Activated CD4-positive, alpha-beta T cell treated with anti-CD3 and anti-CD28 coated beads for 4 hours (primary cell): ENCODE measurements at places on chromosomes 2 and 18.

DNA sequence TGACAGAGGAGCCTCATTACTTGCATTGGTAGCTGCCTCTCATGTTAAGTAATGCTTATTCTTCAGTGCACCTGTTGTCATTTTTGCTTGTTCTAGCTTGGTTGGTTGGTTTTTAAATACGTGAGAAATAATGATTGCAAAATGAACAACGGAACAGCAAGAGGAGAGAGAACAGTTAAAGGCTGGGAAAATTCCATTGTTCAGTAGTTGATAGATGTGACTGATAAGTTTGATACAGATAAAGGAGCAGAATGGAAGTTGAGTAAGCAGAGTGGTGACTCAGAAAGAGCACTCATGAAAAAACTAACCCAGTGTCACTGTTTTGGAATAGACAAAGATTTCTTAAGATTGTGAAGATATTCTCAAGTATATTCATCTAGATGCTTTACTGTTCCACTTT lies 50.5 kb downstream of the MTA3 start:
- DNase-seq, result no peak

DNA sequence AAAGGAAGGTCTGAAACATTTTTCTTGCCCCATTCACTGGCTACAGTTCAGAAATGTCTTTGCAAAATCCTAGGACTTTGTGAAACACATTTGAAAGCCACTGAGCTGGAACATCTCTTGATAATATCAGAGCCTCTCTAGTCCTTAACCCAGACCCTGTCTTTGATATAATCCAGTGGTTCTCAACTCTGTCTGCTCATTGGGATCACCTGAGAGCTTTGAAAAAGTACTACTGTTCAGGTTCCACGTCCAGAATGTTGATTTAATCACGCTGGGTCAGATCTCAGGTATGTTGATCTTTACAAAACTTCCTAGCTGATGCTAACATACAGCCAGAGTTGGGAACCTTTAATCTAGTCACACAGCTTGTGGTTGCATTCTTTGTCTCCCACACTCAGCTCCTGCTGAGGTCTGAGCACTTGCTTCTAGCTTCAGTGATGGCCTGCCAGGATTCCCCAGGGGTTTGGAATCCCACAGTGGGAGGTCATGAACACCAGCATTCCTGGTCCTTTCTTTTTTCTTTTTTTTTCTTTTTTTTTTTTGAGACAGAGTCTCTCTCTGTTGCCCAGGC lies 262.7 kb downstream of the SETBP1 start:
- DNase-seq, result no peak

- no peak for DNase-seq
Measured at GRCh38 chr2:175599966-175600831, 401.9 kb downstream of the LNPK start.

GRCh38 chr2:231604101-231604684 lies 11.5 kb downstream of the TEX44 start:
- peak; percentile 19 for DNase-seq

DNA sequence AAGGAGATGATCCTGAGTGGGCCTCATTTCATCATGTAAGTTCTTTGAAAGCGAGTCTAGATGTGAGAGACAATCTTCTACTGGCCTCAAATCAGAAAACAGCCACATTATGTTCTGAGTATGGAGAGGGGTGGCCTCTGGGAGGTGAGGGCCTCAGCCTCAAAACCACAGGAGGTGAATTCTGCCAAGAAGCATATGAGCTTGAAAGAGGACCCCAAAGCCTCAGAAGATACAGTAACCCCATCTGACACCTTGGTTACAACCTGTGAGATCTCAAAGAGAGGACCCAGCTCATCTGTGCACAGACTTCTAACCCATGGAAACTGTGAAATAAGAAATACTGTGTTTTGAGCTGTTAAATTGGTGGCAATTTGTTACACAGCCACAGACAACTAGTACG lies 200.1 kb downstream of the ARHGAP15 start:
- DNase-seq, result no peak

DNA sequence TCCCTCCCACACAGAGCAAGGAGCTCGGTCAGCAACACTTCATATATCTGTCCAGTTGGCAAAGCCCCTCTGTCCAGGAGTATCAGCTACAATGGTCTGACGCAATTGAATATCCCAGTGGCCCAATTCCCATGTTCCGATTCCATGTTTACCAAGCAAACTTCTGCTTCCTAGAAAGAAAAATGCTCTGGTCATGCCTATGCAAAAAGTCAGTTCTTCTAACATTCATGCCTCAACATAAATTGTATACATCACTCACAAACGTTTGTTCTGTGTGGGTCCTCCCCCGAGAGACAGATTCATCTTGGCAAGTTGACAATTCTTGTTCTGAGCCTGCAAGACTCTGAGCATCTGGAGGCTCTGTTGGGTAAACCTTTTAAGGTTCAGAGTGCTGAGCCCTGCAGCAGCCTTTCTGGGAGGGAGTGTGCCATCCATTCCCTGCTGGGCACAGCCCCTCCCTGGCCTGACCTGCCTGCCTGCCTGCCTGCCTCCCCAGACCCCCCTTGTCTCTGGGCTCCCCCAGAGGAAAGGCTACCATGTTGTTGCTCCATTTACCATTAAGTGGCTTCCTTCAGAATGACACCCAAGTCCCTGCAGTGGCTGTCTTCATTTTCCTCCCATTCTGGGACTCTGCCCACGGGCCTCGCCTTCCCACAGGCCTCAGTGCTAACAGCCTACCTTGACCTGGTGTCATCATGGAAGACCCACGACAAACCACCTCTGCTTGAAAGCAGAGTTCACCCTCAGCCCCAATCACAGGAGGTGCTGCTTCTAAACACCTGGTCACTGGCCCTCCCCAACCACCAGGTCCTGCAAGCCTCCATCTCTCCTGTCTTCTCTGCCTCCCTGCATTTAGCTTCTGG lies 37.6 kb upstream of the TAF1B start:
- no peak for DNase-seq

GRCh38 chr2:95036596-95037383 lies 11.3 kb downstream of the MAL start:
- DNase-seq, result no peak

DNA sequence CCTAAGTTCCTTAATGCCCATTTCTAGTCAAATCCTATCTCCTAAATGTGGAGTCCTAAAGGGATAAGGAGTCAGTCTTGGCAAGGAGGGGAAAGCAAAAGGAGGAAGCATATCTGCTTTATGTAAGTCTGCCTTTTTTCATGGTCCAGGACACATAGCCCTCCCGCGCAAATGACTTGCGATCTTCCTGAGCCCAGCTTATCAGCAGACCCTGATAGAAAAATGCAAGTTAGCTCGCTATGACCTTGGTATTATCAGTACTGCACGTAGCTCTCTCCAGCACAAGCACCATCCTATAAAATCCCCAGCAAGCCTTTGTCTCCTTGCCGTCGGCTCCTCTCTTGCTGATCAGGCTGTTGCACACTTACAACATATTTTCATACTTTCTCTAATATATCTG lies 281.4 kb upstream of the KCNH7 start:
- no peak for DNase-seq

GRCh38 chr2:109195193-109196045 lies 66.4 kb downstream of the SH3RF3 start:
- DNase-seq, result no peak

DNA sequence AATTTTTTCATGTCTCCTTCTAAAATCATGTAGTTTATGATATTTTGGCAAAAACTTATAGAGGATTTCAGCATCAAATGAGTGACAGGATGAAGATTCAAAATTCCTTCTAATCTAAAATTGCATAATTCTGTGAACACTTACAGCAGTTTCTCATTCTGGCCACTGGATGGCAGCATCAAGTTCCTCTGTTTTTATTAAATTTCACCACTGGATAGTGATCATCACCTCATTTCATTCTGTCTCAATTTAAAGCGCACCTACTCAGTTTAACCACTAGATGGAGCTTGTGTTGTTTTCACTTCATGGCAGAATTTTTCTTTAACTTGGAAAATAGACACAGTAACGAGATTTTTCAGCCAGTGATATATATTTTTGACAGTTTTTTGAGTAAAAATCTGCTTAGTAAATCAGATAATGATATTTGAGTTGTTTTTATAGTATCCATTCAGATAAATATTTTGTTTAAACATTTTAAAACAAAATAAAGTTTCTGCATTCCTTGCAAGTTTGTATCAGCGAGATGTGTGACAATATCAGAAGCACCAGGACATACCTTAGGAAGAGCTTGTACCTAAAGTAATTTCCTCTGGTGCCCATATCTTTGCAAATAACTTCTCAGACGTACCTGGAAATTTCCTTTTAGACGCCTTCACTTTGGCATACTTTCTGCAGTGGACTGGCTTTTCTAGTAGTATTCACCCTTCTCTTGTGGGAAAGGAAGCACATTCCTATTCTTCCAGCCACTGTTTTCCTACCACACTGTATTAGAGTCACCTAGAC lies 94.7 kb upstream of the ARHGAP15 start:
- peak; percentile 43 for DNase-seq

- DNase-seq, result no peak
Measured at GRCh38 chr2:196354186-196354585, 182.8 kb upstream of the STK17B start.

- DNase-seq, result no peak
Measured at GRCh38 chr18:25113566-25113965, 238.4 kb downstream of the ZNF521 start.

GRCh38 chr2:12718711-12719399 lies 2.1 kb downstream of the TRIB2 start:
- DNase-seq, result peak; percentile 52

DNA sequence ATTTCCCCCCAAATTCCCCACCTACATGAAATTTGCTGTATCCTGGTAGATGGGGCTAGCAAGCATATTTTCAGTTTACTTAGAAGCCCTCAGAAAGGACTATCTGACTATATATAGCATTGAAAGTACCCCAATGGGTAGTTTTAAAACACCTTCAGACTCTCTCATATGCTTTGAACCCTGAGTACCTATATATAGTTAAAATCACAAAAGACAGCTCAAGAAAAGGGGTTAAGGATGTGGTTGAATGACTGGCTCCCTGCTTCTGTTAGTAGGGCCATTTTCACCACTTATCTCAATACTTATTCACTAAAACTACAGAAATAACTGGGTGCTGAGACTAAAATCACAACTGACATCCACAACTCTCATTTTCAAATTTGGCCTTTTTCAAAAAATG lies 18.5 kb downstream of the WDPCP start:
- no peak for DNase-seq

DNA sequence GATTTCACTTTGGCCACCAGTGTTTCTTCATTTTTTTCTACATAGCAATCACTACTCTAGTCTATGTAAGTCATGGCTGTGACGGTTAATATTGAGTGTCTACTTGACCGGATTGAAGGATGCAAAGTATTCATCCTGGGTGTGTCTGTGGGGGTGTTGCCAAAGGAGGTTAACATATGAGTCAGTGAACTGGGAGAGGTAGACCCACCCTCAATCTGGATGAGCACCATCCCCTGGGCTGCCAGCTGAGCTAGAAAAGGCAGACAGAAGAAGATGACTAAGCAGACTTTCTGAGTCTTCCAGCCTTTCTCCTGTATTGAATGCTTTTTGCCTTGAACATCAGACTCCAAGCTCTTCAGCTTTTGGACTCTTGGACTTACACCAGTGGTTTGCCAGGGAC lies 265.0 kb upstream of the SLC8A1 start:
- no peak for DNase-seq

DNA sequence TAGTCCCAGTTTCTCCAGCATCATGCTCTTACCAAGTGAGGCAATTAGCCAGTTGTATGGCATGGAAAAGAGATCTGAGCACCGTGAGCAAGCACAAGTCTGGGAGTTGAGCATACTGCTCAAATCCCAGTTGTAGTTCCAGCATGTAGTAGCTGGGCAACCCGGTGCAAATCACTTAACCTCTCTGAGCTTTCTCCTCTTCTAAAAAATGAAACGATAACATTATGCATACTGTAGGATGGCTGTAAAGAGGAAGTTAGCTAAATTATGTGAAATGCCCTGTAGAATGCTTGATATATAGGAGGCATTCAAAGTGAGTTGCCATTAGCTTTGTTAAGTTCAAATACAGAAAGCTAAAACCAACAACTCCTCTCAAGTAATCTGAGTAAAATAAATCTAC lies 164.0 kb upstream of the ZEB2 start:
- DNase-seq, result no peak

DNA sequence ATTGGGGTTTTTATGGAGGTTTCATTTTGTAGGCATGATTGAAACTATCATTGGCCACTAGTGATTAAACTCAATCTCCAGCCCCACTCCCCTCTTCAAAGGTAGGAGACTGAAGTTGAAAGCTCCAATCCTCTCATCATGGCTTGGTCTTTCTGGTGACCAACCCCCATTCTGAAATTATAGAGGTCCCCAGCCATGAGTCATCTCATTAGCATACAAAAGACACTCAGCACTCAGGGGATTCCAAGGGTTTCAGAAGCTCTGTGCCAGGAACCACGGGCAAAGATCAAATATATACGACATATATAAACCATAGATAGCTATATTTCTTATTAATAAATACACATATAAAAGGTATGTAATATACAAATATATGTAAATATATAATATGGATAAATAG lies 256.0 kb upstream of the POU3F3 start:
- no peak for DNase-seq

DNA sequence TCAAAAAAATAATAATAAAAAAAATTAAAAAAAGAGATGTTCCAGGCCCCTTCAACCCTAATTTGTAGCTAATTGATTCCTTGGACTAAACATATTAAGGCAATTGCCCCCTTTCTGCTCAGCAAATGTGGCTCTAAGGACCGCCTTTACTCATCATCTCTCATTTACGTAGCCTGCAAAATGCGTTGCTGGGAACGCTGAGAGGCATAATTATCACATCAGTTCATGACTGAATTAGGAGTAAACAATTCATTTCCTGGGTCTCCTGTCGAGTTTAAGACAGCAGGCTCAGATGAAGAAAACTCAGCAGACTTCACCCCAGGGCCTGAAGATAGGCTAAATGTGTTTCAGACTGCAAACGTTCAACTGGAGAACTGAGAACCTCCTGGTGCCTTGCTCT lies 413.5 kb downstream of the NBAS start:
- DNase-seq, result no peak

GRCh38 chr2:221088506-221088905 lies 483.6 kb downstream of the EPHA4 start:
- no peak for DNase-seq

DNA sequence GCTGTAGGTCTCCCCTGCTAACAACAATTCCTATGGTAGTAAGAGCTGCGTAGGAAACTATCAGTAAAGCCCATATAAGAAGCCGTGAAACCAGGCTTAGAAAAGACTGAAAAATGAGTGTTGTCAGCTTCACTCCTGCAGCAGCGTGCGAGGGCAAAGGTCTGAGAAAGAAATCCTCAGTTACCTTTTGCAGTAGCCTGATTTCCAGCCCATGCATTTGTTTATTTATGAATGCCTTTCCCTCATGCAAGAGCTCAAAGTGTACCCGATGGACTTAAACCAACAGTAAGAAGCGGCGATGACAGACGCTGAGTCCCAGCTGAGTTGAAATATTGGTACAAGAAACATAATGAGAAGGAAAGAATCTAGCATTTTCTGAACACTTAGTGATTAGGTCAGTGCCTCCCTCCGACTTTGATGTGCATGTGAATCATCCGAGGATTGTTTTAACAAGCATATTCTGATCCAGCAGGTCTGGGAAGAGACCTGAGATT lies 15.0 kb upstream of the POLI start:
- no peak for DNase-seq

GRCh38 chr2:160402501-160402900 lies 91.1 kb downstream of the RBMS1 start:
- DNase-seq, result no peak
